ENCODE measurements at places on chromosomes 5 and 9.

DNA sequence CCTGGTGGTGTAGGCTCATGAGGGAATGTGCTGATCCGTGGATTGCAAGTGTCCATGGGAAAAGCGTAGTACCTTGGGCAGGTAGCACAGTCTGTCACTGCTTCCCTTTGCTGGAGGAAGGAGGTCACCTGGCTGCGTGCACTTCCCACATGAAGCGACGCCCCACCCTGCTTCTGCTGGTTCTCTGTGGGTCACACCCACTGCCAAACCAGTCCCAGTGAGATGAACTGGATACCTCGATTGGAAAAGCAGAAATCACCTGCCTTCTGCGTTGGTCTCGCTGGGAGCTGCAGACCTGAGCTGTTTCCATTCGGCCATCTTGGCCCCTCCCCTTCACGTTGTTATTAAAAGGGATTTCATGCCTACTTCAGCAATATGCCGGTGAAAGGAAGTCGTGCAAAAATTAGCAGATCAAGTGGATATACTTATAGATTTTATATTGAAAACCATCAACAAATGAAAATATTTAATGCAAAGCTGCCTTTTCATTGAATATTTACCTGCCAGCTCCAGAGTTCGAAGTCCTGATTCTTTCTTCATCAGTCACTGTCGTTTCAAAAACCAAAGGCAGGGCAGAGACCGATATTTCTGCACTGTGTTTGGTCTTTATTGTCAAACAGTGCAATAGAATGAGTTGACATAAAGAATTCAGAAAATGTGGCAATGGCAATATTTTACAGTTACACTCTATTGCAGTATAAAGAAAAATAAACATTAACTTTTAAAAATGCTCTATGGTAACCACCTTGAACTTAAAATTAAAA, 123.2 kb downstream of the JAKMIP2 start:
- no peak for DNase-seq

DNA sequence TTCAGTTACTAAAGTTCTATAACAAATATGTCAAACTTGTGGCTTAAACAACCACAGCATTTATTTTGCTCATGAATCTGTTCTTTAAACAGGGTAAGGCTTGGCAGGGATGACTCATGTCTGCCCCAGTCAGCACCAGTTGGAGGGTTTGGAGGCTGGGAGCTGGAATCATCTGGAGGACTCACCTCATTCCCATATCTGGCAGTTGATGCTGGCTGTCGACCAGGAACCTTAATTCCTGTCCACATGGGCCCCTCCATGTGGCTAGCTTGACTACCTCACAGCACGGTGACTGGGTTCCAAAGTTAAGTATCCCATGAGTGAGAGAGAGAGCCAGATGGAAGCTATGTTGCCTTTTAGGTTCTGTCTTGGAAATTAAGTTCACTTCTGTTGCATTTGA, 13.8 kb upstream of the CCL28 start:
- no peak for DNase-seq

DNA sequence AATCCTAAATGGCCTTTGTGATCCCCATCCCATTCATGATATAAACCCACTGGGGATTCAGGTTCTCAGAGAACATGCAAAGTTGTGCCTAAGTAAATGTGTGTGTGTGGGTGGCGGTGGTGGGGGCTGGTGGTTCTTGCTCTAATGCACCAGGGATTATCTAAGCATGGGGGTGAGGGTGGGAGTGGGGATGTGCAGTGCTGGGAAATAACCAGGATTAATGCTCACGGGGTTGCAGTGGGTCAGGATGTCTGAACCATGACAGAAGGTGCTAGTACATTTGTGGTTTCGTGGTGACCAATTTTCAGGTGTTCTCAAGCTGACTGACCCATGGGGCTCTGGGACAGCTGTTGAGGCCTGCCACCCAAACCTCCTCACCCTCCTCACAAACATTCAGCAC, 101.0 kb downstream of the ZNF608 start:
- no peak for DNase-seq

GRCh38 chr5:145629047-145629446, 206.1 kb downstream of the PRELID2 start:
- no peak for DNase-seq

- DNase-seq: no peak
Measured at GRCh38 chr5:105922080-105922479, 1748.7 kb downstream of the EFNA5 start.

DNA sequence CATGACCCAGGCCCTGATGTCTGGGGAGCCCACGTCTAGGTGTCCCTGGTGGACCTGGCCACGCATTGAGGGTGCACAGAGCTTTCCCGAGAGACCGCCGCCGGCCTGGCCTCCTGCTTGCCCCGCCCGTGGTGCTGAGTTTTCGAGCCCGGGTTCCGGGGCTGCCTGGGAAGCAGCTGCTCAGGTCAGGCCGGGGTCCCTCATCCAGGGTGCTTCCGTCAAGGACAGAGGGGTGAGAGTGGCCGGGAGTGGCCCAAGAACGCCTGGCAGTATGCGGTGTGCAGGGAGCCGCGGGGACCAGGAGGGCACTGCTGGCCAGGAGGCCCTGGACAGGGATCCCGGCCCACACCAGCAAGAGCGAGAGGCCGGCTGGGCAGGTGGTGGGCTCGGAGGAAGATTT, 19.6 kb downstream of the CCDC187 start:
- no peak for DNase-seq

DNA sequence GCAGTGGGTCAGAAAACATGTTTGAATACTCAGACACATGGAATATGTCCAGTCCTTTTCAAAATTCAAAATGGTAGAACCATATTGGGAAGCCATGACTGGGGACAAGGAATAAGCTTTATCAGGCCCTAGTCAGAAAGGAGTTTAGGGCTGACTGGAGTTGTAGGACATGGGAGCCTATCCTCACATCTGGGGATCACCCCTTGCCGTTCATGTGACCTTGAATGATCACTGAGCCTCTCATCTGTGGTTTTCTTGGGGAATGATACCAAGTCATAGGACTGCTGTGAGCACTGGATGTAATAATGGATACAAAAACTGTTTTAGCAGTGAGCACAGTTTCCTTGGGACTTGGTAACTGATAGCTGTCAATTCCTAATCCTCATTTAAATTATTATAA, 84.7 kb downstream of the IQGAP2 start:
- no peak for DNase-seq

DNA sequence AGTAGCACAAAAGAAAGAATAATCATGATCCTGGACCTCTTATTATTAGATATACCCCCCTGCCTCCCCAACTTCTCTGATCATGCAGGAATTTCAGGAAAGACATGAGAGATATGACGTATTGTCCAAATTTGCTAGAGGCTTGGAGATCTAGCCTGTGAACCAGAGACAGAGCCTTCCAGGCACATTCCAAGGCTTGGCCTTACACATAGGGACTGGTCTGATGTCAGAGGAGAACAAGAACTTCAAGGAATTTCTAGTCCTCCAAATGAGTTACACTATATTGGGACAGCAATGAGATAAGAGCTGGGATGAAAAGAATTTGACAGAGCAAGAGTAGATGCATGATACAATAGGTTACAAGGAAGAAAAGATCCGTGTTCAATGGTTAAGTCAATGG, 67.0 kb downstream of the MCTP1 start:
- no peak for DNase-seq

GRCh38 chr9:6243746-6244145, 28.1 kb downstream of the IL33 start:
- DNase-seq: no peak

DNA sequence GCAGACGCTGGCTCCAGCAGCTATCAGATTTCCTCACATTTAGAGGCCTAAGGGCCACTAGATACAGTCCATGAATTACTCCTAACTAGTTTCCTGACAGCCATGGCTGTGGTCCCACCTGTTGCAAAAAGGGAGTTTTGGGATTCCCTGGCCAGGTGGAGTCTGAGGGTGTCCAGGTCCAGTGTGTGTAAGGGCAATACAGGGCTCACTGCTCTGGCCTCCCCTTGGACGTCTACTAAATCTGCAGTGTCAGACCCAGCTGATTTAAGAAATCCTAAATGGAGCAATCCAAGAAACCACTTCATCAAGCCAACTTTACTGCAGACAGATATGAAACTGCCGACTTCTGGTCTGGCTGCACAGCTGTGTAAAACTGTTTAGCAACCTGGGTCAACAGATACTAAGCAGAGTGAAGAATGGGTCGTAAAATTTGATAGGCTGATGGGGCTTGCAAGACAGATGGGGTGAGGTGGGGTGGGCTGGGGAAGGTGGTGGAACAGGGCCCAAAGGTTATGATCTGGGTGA, 116.4 kb downstream of the GADD45G start:
- no peak for DNase-seq

DNA sequence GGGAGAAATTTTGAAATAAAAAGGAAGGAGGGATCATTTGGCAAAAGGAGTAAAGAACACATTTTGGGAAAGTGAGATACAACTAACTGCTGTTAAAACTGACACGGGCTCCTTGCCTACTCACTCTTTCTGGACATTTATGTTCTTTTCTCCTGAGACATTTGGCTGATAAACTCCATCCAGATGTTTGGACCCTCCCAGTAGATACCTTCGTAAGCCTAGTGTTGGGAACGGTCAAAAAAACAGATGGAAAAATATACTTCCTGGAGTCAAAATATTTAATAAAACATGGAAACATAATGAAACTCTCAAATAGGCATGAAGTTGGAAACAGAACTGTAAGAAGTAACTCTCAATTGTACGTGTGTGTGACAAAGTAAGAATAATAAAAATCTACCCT, 360.1 kb upstream of the RIOK2 start:
- no peak for DNase-seq

- DNase-seq: no peak
Measured at GRCh38 chr9:114549697-114550330, 37.8 kb upstream of the ATP6V1G1 start.

DNA sequence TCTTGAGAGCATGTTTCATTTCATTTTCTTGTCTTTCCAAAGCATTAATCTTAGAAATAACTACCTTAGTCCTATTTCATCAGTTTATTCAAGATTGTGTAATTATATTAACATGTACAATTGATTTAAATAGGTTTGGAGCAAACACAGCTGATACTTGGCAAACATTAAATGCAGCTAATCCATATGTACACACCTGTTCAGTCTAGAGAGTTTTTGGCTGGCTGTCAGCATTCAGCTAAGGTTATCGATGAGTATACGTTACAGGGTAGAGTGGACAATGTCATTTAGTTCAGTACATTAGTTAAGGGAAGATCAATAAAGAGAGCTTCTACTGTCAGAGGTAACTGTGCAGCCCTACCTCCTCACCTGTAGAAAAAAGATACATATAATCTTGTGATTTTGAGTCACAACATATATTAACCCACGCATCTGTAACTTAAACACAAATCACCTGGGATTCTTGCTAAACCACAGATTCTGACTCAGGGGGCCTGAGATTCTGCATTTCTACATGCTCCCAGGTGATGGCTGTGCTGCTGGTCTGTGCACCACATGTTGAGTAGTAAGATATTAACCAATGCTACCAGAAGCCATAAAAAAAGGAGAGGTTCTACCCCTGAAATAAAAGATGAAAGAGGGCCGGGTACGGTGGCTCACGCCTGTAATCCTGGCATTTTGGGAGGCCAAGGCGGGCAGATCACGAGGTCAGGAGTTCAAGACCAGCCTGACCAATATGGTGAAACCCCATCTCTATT, 34.1 kb upstream of the PCA3 start:
- DNase-seq: no peak

- DNase-seq: no peak
Measured at GRCh38 chr5:51185850-51186329, 197.4 kb upstream of the ISL1 start.

- no peak for DNase-seq
Measured at GRCh38 chr5:80254767-80255430, 949 bp downstream of the SERINC5 start.

DNA sequence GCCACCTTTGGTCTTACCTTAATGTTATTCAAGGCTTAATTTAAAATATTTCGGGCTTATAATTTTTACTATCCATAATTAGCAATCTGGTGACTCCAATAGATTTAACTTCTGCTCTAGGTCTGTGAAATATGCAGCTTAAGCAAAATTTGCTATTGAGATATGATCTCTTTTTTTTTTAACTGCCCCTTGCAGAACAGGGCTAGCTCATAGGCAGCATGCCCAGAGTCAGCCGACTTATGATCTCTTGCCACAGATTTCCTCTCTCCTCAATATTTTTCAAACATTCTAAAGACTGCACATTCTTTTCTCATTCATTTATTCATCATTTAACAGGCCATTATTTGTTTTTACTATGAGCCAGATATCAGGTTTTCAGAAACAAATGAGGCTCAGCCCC, 4.5 kb downstream of the TTC23L start:
- DNase-seq: no peak

GRCh38 chr9:86485359-86485758, 131.1 kb upstream of the TUT7 start:
- DNase-seq: no peak
